ENCODE measurements at places on chromosomes 13 and 19.

- peak; percentile 98 for DNase-seq
Measured at GRCh38 chr19:20039203-20039723, at the start of gene ZNF682. ZNF682 (minus strand) TSS chr19:20039505; CDS start chr19:20039345, 160 bp downstream.

GRCh38 chr19:43640424-43640757 lies 741 bp upstream of the CADM4 start:
- no peak for DNase-seq

GRCh38 chr13:46114613-46115012 lies 9.8 kb upstream of the CPB2 start:
- no peak for DNase-seq

DNA sequence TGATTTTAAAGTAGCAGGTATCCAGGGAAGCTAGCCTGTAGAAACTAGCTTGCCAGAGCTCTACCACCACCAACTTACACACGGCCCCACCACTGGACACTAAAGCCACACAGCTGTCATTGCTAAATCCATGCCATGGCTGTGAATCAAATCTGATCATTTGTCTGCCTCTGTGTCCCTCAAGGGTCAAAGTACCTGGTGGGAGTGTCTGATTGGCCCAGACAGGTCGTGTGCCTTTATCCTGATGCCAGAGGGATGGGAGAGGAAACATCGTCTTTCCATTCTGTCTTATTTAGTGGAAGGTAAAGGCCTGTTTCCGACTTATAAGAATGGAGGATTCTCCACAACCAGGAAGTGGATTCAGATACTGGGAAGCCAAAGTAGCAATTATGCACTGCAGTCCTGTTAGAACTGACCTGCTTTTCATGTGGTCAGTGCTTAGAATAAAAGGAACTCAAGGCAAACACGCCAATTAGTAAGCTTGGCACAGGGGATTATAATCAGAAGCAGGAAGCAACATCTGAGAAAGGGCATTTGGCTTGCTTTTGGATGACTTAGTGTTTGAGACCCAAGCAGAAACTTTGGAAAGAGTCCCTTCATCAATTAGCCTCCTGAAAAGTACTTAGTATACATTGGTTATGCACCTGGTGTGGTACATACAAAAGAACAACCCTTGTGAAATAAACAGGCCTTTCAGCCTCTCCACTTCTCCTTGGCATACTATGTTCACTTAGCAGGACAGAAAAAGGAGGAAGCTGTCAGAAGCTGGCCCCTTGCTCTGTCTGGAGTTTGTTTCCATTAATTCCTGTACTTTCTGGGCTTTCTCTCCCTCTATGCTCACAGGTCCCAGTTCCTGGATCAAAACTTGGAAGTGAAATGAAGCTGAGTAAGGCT lies 192.4 kb downstream of the NUFIP1 start:
- DNase-seq = peak; percentile 19

- no peak for DNase-seq
Measured at GRCh38 chr13:54705738-54706137, 1677.1 kb downstream of the OLFM4 start.

GRCh38 chr13:64061649-64062048 lies 2646.0 kb upstream of the PCDH20 start:
- DNase-seq = no peak

DNA sequence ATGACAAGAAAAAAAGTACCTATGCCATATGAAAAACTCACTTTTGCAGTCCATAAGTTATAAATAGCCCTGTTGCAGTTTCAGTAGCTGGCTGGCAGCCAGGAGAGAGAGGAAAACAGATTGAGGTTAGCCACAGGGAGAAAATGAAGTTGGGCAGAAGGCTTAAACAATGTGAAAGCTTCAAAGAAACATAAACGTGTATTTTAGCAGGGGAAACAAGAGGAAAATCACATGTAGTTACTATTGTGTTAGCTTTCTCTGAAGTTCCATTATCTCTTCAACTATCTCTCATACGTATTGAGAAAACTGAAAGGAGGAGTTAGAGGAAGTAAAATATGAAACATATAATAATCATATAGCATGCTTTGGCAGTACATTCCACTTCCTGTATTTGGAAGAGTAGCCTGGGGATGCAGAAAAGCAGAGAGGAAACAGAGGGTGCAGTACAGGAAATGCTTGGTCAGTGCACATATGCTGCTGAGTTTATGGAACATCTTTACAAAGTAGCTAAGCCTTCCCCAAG lies 1551.1 kb downstream of the EFNB2 start:
- no peak for DNase-seq

- DNase-seq = no peak
Measured at GRCh38 chr19:30667227-30667626, 295.0 kb downstream of the ZNF536 start.

- DNase-seq = peak; percentile 68
Measured at GRCh38 chr13:39144941-39145533, 106.8 kb downstream of the NHLRC3 start.

- DNase-seq = no peak
Measured at GRCh38 chr13:21229241-21230024, 53.0 kb downstream of the MRPL57 start.

DNA sequence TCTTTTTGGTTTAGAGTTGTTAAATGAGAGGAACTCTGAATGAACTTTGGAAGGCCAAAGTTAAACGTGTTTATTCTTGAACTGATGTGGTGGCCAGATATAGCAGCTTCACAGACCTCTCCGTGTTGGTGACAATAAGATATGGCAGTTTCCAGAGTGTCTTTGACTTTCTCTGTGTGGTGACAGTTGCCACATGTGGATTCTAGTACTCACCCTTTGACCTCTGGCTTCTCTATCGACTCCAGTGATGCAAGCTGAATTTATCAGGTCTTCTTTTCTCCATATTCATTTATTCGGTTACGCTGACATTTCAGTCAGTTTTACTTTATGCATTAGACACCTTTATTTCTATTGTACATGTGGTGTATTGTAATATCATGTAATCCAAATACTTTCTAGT lies 1469.5 kb downstream of the SLITRK1 start:
- DNase-seq = no peak

- peak; percentile 76 for DNase-seq
Measured at GRCh38 chr19:40358773-40359172, 10.3 kb downstream of the PLD3 start.

DNA sequence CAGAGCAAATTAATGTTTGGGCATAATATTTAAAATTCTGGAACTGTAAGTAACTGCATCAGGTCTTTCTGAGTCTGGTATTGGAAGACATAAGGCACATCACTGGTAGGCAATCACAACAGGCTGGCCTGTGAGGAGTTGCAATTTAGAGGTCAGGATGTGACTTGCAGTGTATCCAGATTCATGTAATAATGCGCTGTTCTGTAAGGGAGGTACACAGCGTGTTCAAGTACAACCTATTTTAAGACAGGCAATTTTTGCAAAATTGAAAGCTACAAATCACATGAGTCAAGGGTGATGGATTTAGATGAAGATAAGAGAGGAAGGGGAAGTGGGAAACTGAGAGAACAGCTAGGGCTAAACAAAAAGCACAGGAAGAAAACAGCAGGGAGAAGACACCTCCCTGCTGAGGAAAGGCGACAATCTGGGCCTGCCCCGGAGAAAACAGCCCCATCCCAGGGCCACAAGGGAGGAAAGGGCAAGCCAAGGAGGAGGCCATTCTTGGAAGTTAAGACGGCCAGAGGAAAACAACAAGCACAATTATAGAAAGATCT lies 138.1 kb downstream of the LACC1 start:
- no peak for DNase-seq

DNA sequence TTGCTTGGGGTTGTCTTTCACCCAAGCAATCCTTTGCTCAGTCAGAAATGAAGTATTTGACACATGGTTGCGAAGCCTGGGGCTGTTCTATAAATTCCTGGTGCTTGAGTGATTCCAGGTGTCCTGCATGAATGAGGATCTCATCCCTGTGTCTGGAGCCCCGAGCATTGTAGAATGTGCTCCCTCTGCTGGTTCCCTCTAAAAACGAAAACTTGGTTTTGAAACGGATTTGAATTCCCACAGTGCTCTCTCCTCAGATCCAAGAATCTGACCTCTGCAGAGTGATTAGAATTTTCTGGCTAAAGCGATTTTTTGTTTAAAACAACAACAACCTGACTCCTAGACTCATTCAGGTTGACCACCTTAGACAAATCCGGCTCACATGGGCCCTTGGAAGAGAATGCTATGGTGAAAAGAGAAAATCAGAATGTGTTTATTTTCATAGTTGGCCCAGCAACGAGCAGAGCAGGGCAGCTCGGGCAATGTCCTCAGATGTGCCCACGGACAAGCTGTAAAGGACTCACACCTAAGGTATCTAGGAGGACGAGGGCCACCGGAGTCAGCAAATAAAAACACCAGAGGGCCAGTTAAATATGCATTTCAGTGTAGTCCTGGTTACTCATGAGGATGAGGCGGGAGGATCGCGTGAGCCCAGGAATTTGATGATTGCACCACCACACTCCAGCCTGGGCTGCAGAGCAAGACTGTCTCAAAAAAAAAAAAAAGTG lies 8.7 kb upstream of the ATP12A start:
- no peak for DNase-seq

GRCh38 chr13:74278901-74279300 lies 144.7 kb upstream of the KLF12 start:
- DNase-seq = no peak

- peak; percentile 49 for DNase-seq
Measured at GRCh38 chr13:42883771-42884467, 102.5 kb downstream of the FAM216B start.

DNA sequence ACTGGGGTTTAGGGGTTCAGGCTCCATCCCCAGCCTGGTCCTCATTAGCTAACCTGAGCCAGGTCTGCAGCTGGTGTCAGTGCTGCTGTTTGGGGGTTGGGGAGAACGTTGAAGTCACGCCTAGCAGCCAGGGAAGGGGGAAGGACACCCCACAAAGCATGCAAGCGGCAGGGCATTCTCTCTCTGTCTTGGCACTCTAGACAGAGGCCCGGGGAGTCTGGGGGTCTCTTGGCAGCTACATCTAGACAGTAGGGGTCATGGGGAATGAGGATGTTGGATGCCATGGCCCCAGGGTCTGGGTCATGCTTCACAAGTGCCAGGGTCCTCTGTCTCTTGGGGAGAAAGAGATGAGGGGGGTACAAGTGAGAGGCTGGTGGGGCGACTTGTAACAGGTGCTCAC lies 2.6 kb downstream of the ERICH4 start:
- no peak for DNase-seq

DNA sequence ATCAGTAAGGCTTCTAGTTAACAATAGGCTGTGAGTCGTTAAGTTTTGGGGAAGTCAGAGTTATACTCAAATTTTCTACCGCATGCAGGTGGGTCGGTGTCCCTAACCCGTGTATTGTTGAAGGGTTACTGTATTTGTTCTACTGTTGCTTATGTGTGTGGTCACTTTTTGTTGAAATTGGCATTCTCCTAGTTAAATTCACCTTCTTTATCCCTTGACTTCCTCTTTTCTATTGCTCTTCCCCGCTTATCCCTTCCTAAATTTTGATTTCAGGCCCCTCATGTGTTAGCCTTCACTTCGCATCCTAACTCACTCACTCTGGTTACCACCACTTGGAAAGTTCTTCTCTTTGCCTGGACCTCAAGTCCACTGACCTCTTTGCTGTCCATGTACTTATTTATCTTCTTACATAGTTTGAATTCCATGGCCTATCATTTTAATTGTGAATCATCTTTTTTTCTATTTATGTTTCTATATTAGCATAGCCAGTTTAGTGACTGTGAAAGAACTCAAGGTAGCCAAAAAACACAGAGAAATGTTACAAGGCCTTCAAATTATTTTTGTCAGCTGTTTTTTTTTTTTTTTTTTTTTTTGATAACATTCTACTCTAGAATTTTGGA lies 52.9 kb downstream of the NDFIP2 start:
- peak; percentile 25 for DNase-seq

DNA sequence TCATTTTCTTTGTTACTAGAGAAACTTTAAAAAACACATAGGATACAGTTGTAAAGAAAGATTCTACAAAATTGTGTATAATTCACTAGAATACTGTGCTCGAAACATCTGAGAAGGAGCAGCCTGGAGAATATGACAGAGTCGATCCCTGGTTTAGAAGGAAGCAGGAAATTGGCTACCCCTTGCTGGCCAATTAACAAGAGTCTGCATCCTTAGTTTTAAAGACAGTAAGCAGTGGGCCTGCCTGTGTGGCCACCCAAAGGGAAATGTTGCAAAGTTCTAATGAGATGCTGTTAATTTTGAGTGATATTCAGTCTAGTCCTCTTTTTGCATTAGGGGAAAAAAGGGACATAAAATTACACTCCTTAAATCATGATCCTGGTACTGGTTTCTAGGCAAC lies 988.6 kb downstream of the PCDH17 start:
- no peak for DNase-seq

- DNase-seq = peak; percentile 90
Measured at GRCh38 chr19:47239610-47240296, 8.8 kb upstream of the BBC3 start.

DNA sequence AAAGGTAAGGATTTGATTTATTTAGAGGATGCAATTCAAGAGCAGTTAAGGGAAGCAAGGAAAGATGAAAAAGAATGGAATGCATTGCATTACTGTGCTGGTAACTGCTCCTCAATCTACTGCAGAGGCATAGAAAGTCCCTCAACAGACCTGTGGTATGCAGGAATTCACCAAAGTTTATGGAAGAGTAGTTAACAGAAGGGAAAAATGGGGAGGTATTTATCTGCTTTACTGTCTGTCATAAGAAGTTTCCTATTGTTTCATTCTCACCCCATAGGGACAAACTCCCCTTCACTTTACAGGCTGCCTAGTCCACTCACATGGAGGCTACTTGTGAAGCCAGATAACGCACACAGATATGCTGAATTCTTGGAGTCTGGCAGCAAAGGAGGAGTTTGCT lies 354.9 kb upstream of the SPRY2 start:
- DNase-seq = no peak

- peak; percentile 86 for DNase-seq
Measured at GRCh38 chr13:98570929-98571372, 6.0 kb downstream of the STK24 start.

- DNase-seq = no peak
Measured at GRCh38 chr13:30163441-30163840, 143.9 kb downstream of the KATNAL1 start.

DNA sequence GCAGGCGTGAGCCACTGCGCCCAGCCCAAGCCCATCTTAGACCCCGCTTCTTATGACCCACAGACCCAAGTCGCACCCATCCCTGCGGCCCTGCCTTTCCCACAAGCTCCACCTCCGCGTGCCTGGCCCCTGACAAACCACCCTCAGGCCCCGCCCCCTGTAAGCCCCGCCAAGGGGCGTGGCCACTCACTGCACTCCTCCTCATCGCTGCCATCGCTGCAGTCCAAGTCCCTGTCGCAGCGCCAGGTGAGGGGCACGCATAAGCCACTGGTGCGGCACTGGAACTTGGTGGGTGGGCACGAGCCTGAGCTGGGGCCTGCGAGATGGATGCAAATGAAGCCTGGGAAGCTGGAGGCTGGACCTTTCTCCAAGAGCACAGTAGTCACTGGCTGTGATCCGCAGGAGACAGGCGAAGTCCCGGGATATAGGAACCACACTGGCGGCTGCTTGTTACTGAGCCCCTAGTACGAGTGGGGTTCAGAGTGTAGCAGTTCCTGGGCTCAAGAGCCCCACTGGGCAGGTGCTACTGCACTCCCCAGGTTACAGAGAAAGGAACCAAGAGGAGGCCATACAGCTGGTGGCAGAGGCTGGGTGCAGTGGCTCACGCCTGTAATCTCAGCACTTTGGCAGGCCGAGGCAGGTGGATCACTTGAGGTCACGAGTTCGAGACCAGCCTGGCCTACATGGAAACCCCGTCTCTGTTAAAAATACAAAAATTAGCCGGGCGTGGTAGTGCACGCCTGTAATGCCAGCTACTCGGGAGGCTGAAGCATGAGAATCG lies 3.1 kb downstream of the CD320 start:
- peak; percentile 65 for DNase-seq
